ENCODE measurements at places on chromosomes 1 and 21.

- no peak for DNase-seq
Measured at GRCh38 chr1:6911974-6912373, 126.7 kb downstream of the CAMTA1 start.

DNA sequence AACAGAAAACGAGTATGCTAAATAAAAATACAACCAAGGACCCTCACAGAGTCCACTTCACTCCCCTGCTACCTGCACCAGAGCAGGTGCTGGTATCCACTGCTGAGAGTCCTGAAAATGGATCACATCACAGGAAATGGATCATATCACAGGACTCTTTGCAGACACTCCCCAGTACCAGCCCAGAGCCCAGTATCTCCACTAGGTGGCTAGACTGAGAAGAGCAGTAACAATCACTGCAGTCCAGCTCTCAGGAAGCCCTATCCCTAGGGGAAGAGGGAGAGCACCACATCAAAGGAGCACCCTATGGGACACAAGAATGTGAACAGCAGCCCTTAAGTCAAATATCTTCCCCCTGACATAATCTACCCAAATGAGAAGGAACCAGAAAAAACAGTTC is 28.0 kb downstream of the AGBL4 start:
- no peak for DNase-seq

DNA sequence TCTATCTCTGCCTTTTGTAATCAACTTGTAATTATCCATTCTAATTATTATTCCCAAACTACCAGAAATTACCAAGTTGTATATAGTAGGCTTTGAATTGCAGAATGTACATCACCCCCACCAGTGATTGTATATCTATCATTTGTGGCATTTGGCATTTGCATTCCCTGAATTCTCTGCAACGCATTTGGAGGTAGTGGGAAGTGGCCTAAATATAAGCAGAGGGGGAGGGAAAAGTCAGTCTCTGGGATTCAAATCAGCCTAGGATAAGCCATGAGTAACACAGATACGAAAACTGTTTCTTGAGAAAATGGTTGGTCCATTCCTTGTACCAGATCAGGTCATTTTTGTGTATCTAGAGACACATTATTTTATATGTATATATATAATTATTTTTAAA is 20.7 kb downstream of the DDX20 start:
- no peak for DNase-seq

DNA sequence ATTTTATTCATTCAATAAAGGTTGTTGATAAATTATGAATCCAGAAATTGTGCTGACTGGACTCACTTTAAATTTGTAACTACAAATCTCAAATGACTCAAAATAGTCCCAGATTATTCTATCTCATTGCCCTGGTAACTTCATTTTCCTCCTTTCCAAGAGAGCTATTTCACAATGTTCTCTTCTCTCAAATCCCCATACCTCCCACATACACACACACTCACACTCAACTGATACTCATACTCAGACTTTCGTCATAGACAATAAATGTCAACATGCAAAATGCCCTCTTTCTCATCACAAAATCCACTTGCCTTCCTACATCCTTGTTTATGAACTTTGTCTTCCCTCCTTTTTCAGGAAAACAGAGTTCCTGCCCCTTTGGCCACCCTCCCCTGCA is 33.3 kb downstream of the EXTL2 start:
- no peak for DNase-seq

Measured in stimulated activated CD4-positive, alpha-beta T cell treated with anti-CD3 and anti-CD28 coated beads, Interleukin-4, amount 100 ng/mL, for 48 hours (primary cell).